ENCODE measurements at places on chromosomes 16 and 17. TPM values are rescaled to one million over a fixed set of nuclear protein-coding genes. Genes with fewer than 3 reads are reported as not detected.

GRCh38 chr17:80824549-80825470 is 166.8 kb upstream of the CHMP6 start:
- no peak for DNase-seq

- DNase-seq = no peak
Measured at GRCh38 chr16:85729452-85730185, 21.3 kb downstream of the C16orf74 start.

DNA sequence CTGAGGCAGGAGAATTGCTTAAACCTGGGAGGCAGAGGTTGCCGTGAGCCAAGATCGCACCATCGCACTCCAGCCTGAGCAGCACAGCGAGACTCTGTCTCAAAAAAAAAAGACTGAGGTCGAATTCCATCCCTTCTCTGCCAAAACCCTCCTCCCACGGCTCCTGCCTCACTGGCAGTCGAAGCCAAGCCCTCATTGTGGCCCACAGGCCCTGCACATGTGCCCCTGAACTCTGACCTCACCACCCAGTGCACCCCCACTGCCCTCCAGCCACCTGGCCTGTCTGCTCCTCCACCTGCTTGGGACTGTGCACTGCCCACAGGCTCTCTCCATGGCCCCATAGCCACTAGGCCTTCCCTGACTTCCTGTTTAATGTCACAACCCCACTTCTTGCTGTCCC is 7.0 kb downstream of the MYO15A start:
- DNase-seq = no peak

DNA sequence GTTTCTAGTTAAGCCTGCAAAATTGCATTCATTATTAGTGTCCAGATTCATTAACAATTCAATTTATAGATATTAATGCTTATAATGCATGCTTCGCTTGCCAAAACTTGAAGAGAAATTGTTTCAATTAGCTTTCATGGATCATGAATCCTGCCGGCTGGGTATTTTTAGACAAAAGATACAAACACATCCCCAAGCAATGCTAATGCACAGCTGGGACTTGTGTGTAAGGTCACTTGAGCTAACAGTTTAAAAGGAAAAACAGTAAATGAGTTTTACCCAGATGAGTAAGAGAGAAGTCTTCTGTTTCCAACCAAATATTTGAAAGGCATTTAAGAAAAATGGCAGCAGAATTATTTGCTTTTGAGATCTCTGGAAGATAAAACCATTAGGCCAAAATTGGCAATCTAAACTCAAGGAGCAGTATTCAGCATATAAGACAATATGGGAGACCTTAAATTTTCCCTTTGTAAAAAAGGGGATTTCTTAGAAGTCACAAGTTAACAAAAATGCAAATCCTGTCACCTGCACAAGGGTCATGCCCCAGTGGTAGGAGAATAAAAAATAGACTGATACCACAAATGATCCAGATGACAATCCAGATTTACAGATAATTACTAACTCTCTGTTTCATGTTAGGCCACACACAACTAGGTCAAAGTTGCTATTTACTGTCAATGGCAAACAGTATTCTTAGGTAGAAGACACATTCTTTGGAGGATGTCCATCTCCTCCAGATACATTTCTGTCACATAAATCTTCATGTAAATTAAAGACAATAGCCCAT is 418.4 kb upstream of the PMFBP1 start:
- DNase-seq = no peak

- no peak for DNase-seq
Measured at GRCh38 chr17:10059684-10060211, 138.7 kb downstream of the GAS7 start.

GRCh38 chr16:85250147-85250463 is 137.8 kb upstream of the CIBAR2 start:
- DNase-seq = no peak

- DNase-seq = peak; percentile 37
Measured at GRCh38 chr17:76997981-76998531, 129.9 kb downstream of the MGAT5B start.

GRCh38 chr17:4134721-4135120 is 8.1 kb downstream of the ZZEF1 start:
- DNase-seq = no peak

DNA sequence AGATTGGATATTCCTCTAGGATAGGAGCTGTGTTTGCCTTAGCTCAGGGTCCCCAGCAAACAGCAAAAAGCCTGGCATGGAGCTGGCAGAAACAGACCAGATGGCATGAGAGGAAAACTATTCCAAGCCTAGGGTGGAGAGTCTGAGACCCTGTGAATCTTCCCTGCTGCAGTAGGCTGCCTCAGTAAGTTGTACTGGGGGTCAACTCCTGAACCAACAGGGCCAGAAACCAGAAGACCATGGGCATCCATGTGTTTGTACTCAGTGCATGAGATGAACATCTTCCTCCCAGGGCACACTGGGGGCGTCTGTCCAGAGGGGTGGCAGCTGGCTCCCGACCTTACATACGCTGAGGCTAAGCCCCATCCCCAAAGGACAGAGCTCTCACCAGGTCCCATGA is 214.4 kb downstream of the C16orf78 start:
- DNase-seq = no peak

GRCh38 chr16:77789085-77790008 is 983 bp downstream of the VAT1L start:
- no peak for DNase-seq

- no peak for DNase-seq
Measured at GRCh38 chr16:81798311-81799137, 19.4 kb downstream of the PLCG2 start.

DNA sequence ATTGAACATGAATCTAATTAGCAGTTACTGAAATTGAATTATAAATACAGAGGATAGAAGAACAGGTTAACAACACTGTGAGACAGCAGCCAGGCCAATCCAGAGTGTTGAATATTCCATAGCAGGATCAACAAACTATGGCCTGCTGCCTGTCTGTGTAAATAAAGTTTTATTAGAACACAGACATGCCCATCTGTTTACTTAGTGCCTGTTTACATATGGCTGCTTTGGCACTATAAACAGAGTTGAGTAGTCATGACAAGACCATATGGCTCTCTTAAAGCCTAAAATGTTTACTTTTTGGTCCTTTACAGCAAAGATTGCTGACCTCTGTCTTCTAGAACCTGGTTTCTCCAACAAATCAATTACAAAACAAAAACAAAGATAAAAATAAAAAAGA is 115.4 kb upstream of the CDC42EP4 start:
- DNase-seq = no peak

GRCh38 chr16:55036371-55036821 is 105.7 kb downstream of the IRX5 start:
- no peak for DNase-seq

DNA sequence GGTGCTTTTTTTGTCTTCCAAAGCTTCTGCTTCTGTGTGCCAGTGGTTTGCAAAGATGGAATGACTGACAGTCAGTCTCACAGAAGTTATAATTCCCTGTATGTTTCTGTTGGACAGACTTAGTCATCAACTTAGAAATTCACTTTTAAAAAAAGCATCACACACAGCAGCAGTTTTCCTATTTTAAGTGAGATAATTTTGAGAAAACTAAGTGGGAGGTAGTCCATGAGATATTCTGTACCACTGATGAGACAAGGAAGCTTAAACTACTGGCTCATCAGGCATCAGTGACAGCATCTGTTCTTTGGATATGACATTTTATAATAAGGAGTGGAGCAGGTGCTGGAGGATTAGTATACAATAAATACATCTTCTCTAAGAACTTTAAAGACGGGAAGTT is 20.0 kb downstream of the CNP start:
- DNase-seq = no peak

GRCh38 chr17:39547713-39548478 is 59.8 kb downstream of the NEUROD2 start:
- DNase-seq = peak; percentile 80

- no peak for DNase-seq
Measured at GRCh38 chr17:40475234-40475908, 26.1 kb downstream of the TNS4 start.

DNA sequence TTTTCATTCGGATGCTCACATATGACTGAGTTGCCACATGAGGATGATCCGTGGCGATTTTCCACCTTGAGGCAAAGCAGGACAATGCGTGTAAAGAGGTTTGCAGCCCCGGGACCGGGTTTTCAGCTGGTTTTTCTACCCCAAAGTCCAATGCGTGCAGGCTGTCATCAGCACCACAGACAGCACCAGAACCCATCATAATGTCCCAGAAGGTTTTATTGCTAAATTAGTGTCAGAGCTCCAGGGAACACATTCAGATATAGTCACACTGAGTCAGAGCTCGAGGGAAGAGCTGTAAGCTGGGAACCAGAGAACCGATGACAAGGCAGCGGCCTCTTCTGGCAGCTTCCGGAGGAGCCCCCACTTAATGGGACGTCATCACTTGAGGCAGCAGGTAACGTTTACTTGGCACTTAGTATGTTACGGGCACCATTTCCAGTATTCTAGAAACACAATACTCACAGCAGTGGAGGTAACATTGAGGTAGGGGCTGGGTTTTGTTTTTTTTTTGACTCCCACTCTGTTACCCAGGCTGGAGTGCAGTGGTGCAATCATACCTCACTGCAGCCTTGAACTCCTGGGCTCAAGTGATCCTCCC is 8.9 kb upstream of the NAGPA start:
- DNase-seq = no peak

- no peak for DNase-seq
Measured at GRCh38 chr17:33753452-33753851, 460.4 kb upstream of the ASIC2 start.

The TEX19 gene
- total RNA-seq = not detected

The SLC6A4 gene
- total RNA-seq = not detected

The SEPTIN12 gene
- total RNA-seq = not detected

The PROCA1 gene
- total RNA-seq = 16.7 TPM

The TRPV3 gene
- 0.13 TPM for total RNA-seq

The MFAP4 gene
- total RNA-seq = not detected
